ENCODE measurements at places on chromosomes 7 and 10. TPM values are rescaled to one million over a fixed set of nuclear protein-coding genes. Genes with fewer than 3 reads are reported as not detected.

COL1A2 gene
- 45.2 TPM for polyA plus RNA-seq

BCCIP gene
- polyA plus RNA-seq = 16.6 TPM

EPO gene
- 0.42 TPM for polyA plus RNA-seq

PSTK gene
- polyA plus RNA-seq = 4.4 TPM

GIMAP7 gene
- not detected for polyA plus RNA-seq

KIAA1549 gene
- 6.5 TPM for polyA plus RNA-seq

AOAH gene
- 0.08 TPM for polyA plus RNA-seq

TMEM213 gene
- polyA plus RNA-seq = 0.21 TPM

TEX36 gene
- polyA plus RNA-seq = not detected

PRLHR gene
- polyA plus RNA-seq = not detected

ZPBP gene
- polyA plus RNA-seq = not detected

PALD1 gene
- polyA plus RNA-seq = 13.3 TPM

GBX1 gene
- polyA plus RNA-seq = not detected

ANKRD61 gene
- polyA plus RNA-seq = 0.23 TPM

H2BK1 gene
- polyA plus RNA-seq = not detected

CCDC172 gene
- 1.1 TPM for polyA plus RNA-seq

FOXI2 gene
- polyA plus RNA-seq = 1.0 TPM

NEUROD6 gene
- not detected for polyA plus RNA-seq
